ENCODE measurements at places on chromosomes 6 and 20. TPM values are rescaled to one million over a fixed set of nuclear protein-coding genes. Genes with fewer than 3 reads are reported as not detected.

The SLC24A3 gene
- polyA plus RNA-seq, result 56.9 TPM

The PAX1 gene
- 0.30 TPM for polyA plus RNA-seq

The PTCRA gene
- polyA plus RNA-seq, result not detected

The SLC22A1 gene
- polyA plus RNA-seq, result not detected

The PNLDC1 gene
- polyA plus RNA-seq, result 0.63 TPM

- H3K4me3 ChIP-seq, result no peak overlapping the region
- H3K36me3 ChIP-seq, result no peaks in the 10 kb centered on the region
- H3K4me1 ChIP-seq, result no peaks in the 10 kb centered on the region
- no peak overlapping the region for H3K27ac ChIP-seq
- no peak for DNase-seq
Observed at GRCh38 chr20:4546786-4547185, 174.9 kb upstream of the PRND start.

GRCh38 chr6:63635215-63635587, 401 bp upstream of the PHF3 start:
- no peak for DNase-seq
- no peaks in the 10 kb centered on the region for H3K36me3 ChIP-seq
- peak overlapping the region; percentile 86 for H3K27ac ChIP-seq
- H3K27me3 ChIP-seq, result no peaks in the 10 kb centered on the region

DNA sequence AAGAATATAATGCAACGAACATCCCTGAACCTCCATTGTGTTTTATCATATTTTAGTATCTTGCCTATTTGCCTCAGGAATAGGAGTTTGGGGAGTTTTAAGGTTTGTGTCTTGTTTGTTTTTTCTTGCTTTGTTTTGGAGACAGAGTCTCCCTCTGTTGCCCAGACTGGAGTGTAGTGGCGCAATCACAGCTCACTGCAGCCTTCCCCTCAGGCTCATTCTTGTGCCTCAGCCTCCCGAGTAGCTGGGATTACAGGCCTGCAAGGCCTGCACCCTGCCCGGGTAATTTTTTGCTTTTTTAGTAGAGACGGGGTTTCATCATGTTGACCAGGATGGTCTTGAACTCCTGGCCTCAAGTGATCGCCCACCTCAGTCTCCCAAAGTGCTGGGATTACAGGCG, 63.3 kb upstream of the CARMIL1 start:
- H3K36me3 ChIP-seq, result no peaks in the 10 kb centered on the region
- peaks cover 10% of the 10 kb centered on the region for H3K4me1 ChIP-seq
- DNase-seq, result no peak
- no peak overlapping the region for H3K4me3 ChIP-seq
- H3K27ac ChIP-seq, result no peak overlapping the region
- no peaks in the 10 kb centered on the region for H3K27me3 ChIP-seq

DNA sequence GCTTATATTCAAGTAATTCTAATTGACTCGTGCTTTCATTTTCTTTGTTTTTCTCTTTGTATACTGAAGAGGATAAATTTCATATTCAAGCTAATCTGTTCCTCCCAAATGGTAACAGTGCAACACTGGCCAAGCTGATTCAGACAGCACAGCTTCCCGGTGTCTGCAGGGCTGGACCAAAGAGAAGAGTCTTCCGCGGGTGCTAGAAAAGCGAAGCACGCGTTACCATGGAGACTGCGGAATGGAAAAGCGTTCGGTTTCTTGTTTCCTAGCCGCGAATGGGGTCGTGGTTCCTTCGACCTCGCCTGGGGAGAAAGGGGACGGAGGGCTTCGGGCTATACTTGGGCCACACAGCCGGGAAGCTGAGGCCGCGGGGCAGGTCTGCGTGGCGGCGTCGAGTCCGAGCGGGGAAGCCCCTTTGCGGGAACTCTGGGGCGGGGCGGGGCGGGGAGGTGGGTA, 6.2 kb upstream of the ZNF311 start:
- H3K27me3 ChIP-seq, result peaks cover 13% of the 10 kb centered on the region
- peak overlapping the region; percentile 78 for H3K27ac ChIP-seq
- H3K4me1 ChIP-seq, result peaks cover 6% of the 10 kb centered on the region
- H3K4me3 ChIP-seq, result peak overlapping the region; percentile 70
- DNase-seq, result peak; percentile 97
- no peaks in the 10 kb centered on the region for H3K36me3 ChIP-seq

GRCh38 chr20:62536871-62537401, 61.1 kb upstream of the GATA5 start:
- no peaks in the 10 kb centered on the region for H3K36me3 ChIP-seq
- DNase-seq, result no peak
- peaks cover 25% of the 10 kb centered on the region for H3K4me1 ChIP-seq
- no peak overlapping the region for H3K27ac ChIP-seq
- H3K4me3 ChIP-seq, result no peak overlapping the region

GRCh38 chr6:54614499-54615195, 231.9 kb upstream of the FAM83B start:
- H3K27ac ChIP-seq, result no peak overlapping the region
- no peak for DNase-seq
- H3K4me1 ChIP-seq, result no peaks in the 10 kb centered on the region
- H3K27me3 ChIP-seq, result no peaks in the 10 kb centered on the region

DNA sequence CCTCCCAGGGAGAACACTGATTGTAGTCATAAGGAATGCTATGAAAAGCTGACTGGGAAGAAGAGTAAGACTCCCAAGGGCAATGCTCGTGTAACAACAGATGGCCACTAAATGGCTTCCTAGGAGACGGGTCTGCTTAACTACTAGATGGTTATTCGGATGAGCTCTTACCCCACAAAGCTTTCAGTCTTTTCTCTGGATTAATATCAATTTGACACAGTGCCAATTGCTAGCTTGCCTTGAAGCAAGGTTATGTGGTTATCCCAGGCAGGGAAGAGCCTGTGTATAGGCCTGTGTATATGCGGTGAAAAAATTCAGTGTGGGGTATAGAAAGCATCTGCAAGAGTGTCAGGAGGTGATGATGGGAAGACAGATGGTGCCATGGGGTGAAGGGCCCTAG, 86.4 kb upstream of the NOX3 start:
- no peaks in the 10 kb centered on the region for H3K27me3 ChIP-seq
- no peaks in the 10 kb centered on the region for H3K36me3 ChIP-seq
- DNase-seq, result no peak

DNA sequence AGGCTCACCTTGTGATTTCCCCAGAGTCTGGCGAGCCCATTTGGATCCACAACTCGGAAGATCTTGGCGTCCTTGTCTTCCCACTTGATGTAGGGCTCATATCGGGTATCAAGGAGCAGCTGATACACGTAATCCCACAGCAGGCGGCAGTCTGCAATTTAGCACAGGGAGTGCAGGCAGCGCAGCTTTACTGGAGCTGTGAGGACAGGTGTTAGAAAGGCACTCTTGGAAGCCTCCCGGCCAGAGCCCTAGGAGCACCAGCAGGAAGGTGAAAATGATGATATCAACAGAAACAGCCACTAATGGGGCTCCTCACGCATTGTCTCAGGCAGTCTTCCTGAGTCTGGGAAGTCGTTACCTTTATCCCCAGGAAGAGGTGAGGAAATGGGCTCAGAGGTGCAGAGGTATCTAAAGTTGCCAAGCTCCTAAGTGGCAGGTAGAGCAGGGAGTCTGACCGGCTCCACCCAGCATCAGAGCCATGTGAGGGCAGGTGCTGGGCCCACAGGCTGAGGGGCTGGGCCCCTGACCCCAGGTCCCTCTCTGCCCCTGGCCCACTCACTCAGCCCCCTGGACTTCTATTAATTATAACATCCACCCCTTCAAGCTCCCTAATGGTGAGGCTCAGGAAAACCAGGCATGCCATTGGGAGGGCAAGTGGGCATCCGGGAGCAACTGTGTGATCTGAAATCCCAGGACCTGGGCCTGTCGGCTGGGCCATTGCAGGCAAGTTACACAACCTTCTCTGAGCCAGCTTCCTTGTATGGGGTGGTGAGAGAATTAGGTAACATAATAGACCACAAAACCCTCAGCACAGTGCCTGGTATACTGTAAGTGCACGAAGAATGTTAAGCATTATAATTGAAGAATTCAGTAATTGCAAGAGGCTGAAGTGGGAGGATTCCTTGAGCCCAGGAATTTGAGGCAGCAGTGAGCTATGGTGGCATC, 18.3 kb downstream of the ETV7 start:
- H3K36me3 ChIP-seq, result no peaks in the 10 kb centered on the region
- no peak for DNase-seq
- H3K4me3 ChIP-seq, result no peak overlapping the region
- no peaks in the 10 kb centered on the region for H3K4me1 ChIP-seq

DNA sequence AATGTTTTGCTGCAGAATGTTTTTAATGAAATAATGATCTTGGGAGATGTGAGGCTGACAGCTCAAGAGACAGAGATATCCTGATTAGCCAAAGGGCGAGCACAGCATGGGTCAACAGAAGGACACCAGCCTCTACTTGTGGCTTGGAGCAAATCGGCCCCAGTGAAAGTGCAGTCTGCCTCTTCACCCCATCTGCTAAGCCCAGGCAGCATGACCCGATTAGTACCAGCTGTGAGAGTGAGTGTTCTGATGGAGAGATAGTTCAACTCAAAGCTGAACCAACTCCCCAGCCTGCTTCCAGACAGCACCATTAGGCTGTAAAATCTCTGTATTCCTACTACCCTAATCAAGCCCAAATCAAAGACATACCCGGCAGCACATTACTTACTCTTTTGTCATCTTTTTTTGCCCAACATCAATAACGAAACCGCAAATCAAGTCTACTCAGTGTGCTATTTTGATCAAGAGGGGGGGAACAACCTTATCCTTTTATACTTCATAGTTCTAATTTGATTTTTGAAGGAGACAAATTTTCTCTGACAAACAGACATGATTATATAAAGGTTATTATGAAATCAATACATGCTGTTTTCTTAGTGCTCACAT, 514.1 kb upstream of the NRSN1 start:
- H3K27me3 ChIP-seq, result no peaks in the 10 kb centered on the region
- no peak overlapping the region for H3K4me3 ChIP-seq
- H3K27ac ChIP-seq, result no peak overlapping the region

DNA sequence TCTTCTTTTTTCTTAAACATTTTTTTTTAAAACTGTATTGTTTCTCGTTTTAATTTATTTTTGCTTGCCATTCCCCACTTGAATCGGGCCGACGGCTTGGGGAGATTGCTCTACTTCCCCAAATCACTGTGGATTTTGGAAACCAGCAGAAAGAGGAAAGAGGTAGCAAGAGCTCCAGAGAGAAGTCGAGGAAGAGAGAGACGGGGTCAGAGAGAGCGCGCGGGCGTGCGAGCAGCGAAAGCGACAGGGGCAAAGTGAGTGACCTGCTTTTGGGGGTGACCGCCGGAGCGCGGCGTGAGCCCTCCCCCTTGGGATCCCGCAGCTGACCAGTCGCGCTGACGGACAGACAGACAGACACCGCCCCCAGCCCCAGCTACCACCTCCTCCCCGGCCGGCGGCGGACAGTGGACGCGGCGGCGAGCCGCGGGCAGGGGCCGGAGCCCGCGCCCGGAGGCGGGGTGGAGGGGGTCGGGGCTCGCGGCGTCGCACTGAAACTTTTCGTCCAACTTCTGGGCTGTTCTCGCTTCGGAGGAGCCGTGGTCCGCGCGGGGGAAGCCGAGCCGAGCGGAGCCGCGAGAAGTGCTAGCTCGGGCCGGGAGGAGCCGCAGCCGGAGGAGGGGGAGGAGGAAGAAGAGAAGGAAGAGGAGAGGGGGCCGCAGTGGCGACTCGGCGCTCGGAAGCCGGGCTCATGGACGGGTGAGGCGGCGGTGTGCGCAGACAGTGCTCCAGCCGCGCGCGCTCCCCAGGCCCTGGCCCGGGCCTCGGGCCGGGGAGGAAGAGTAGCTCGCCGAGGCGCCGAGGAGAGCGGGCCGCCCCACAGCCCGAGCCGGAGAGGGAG, 580 bp downstream of the VEGFA start:
- peaks cover 8% of the 10 kb centered on the region for H3K36me3 ChIP-seq
- H3K4me3 ChIP-seq, result peak overlapping the region; percentile 81
- peaks cover 68% of the 10 kb centered on the region for H3K4me1 ChIP-seq
- H3K27ac ChIP-seq, result peak overlapping the region; percentile 91
